SHP77 (cell line): ENCODE measurements at places on chromosomes 16 and 17.

- no peak for DNase-seq
Observed at GRCh38 chr16:56195151-56195550, 3.9 kb downstream of the GNAO1 start.

- no peak for DNase-seq
Observed at GRCh38 chr17:9370467-9370866, 205.2 kb downstream of the STX8 start.

GRCh38 chr17:43803758-43804157 is 23.5 kb downstream of the CFAP97D1 start:
- no peak for DNase-seq

DNA sequence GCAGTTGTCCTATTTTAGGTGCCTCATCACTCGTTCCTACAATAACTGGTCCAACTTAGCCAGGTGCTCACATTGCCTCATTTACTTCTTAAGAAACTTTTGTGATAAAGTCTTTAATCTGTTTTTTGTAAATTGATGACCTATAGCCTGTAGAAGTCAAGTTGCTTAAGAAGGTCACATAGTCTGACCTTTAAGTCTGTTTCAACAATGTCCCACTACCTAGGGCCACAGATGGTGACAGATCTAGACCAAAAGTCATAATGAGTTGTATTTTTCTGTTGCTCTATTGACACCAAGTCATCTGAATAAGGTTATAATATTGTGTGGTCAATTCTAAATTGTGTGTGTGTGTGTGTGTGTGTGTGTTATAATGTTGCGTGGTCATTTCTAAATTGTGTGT is 45.1 kb downstream of the ABCA9 start:
- DNase-seq = no peak

DNA sequence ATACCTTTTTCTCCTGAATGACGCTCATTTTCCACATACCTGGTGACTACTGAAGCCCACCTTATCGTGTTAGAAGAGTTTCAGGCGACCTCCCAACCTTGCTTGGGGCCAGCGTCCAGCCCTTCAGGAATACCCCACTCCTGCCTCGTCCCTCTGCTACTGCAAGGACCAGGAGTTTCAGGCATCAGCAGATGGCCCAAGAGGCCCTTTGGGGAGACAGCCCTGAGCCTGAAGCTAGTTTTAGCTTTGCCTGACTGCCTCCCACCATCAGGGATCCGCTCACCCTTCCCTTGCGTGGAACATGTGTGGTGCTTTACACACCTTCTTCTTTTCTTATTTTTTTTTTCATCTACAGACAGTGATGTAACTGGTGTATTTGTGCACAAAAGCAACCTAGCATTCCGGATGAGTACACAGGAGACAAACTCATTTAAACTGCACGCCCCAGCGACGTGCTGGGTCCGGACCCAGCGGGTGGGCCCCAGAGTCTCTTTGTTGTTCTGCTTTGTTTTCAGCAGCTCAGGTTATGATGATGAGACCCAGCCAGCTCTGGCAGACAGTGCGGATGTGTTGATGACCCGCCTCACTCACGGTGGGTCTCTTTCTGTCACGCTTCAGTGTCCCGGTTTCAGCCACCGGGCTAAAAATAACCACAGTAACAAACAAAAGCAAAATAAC is 242.4 kb downstream of the C16orf95 start:
- DNase-seq = no peak

GRCh38 chr16:77442078-77442477 is 7.2 kb upstream of the ADAMTS18 start:
- no peak for DNase-seq

DNA sequence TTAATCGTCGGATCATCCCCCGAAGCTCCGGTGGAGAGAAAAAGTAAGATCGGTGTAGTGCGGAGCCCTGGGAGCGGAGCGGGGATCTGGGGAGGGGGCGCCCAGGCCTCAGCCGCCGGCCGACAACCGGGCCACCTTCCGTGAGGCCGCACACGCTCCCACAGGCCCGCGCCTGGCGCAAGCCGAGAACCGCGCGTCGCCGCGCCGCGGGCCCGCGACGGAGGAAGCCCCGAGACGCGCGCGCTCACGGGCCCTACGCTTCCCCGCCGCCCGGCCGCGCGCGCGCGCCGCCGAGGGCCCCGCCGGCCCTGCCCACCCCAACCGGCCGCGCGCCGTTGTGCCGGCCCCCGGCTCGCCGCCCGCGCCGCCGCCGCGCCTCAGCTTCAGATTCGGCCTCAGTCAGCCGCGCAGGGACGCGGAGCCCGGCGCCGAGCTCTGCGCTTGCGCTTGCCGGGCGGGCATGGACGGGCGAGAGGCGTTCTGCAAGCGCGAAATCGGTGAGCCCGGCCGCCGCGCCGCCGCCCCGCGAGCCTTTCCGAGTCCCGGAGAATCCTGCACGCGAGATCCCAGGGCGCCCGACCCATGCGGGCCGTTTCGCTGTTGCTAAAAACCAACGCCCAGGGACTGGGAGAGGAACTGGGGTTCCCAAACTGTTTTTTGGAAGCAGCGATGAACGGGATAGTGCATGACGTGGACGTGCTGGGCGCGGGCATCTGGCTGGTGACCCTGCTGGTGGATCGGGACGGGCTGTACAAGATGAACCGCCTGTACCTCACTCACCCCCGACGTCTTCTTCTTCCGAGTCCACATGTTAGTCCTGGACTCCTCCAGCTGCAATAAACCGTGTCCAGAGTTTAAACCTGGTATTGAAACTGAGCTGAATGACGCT is 28.0 kb upstream of the LRRC37A start:
- peak; percentile 85 for DNase-seq

DNA sequence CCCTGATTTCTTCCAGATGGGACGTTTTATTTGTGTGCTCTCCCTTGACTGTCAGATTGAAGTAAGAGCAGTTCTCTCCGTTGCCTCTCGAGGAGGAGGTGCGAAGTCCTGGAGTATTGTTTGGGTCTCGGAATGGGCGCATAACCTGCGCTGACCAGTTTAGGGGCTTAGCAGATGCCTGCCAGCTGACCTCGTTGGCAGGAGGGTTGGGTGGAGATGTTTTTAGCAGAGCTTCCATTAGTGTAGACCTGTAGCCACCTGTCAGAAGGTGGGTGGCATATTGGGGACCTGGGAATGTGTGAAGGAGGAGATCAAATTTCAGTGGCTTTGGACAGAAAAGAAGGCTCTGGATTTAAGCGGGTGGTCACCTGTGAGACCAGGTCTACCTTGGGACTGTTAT is 3.6 kb downstream of the RASD1 start:
- DNase-seq = no peak

- DNase-seq = peak; percentile 4
Observed at GRCh38 chr16:82603784-82604411, 22.9 kb upstream of the CDH13 start.

DNA sequence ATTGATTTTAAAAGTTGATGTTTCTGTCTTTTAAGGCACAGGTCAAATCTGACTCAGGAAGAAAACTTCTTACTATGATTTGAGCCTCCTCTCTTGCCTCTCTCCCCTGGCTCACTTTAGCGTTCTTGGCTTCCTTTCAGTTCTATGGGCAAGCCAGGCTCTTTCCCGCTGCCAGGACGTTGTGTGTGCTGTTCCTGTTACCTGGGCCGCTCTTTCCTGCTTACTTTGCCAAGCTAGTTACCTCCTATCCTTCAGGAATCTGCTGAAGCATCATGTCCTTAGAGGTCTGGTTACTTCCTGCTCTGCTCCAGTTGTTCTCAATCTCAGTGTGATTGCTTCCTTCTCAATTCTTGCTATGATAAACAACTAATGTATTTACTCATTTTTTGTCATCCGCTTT is 1108.5 kb upstream of the EEF2KMT start:
- no peak for DNase-seq

DNA sequence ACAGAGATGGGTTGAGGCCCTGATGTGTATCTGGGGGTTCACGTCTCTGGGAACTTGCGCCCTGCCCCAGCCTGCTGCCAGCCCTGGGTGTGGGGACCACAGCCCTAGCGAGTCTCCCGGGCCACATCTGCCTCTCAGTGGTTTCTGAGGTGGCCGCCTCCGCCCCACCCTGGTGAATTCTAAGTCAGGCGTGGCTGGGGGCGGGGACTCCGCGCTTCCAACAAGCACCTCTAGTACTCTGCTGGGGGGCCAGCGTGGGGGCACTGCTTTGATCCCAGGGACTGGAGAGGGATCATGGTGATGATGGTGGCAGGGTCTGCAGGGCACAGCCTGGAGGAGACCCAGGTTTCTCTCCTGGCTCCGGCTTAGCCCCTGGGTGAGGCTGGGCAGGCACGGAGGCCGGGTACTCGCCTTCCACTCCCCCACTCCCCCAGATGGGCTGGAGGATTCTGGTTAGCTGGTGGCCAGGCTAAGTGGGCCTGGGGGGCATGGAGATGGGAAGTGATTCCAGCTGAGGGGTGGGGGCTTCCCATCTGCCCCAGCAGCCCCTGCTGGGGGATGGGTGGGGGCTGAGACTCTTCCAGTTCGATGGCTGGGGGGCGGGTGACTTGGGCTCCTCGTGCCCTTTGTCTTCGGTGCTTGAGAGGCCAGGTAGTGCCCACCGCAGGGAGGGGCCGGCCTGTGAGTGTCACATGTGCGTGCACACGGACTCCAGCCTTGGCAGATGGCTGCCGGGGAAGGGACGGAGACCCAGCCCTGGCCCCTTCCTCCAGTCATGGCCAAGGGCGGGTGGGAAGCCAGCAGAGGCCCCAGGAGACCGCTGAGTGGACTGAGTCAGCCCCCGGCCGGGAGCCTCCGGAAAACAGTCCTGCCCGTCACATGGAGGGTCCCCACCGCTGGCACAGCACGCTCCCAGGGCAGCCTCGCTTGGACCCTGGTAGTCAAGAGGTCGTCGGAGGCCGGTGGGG is 3.9 kb downstream of the GLIS2 start:
- DNase-seq = no peak

- peak; percentile 96 for DNase-seq
Observed at GRCh38 chr16:85395207-85395912, 217.8 kb upstream of the GSE1 start.
